ENCODE measurements at places on chromosomes 6 and 20.

DNA sequence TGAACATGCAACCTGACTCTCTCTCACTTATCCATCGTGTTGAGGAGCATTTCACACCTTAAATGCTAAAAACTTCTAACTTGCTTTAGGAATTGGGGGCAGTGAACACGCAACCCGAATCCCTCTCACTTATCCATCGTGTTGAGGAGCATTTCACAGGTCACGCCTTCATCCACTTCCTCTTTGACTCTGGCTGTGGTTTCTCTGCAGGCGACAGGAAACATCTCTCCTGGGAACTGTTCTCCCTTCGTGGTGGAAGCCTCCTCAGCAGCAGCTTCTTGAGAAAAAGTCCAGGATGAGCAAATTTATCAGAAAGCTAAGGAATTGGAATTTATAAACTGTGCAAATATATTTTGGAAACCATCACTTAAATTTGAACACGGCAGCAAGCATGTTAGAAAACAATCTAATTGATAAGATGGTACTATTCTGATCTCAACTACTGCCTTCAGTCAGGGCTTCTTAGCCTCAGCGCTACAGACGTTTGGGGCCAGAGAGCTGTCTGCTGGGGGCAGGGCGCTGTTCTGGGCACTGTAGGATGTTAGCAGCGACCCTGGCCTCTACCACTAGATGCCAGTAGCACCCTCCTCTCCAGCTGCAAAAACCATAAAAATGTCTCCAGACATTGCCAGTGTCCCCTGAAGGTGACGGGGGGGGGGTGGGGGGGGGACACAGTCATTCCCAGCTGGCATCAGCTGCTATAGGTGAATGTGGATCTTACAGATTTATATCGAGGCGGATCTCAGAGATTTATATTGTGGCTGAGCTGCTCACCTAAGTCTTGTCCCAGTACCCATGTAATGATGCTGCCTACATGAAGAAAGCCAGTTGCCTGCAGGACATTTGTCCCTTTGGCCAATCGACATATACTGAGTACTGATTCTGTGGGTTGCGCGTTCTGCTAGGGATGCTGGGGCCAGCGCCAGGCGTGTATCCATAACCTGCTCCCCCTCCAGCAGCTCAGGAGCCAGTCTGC is 26.2 kb downstream of the CTCFL start:
- DNase-seq = peak; percentile 43

DNA sequence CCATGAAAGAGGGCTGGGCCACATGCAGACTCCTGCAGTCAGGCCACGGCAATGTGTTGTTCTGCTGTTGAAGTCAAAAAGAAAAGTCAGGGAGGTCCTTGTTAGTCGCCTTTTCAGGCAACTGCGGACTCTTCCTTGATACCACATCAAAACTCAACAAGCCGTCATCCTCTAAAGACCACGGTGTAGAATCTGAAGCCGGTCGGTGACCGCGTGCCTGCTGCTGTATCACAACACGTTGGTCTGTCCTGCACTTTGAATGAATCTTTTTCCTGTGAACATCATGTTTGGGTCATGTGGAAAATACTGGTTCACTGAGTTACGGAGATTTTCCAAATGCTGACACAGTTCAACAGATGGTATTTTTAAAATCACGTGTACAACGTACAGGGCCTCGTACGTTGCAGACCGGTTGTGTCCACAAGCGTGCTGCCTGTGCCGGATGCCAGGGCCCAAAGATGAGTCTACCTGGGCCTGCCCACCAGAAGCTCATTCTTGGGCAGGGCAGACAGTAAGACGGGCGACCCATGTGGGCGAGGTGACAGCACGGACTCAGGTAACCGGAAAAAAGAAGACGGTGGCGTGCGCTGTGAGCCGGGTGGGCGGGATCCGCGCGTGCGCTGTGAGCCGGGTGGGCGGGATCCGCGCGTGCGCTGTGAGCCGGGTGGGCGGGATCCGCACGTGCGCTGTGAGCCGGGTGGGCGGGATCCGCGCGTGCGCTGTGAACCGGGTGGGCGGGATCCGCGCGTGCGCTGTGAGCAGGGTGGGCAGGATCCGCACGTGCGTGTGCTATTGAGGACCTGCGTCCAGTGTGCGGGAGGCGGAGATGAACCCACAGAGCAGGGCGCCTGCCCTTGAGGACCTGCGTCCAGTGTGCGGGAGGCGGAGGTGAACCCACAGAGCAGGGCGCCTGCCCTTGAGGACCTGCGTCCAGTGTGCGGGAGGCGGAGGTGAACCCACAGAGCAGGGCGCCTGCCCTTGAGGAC is 114.5 kb downstream of the FAM120B start:
- DNase-seq = no peak

DNA sequence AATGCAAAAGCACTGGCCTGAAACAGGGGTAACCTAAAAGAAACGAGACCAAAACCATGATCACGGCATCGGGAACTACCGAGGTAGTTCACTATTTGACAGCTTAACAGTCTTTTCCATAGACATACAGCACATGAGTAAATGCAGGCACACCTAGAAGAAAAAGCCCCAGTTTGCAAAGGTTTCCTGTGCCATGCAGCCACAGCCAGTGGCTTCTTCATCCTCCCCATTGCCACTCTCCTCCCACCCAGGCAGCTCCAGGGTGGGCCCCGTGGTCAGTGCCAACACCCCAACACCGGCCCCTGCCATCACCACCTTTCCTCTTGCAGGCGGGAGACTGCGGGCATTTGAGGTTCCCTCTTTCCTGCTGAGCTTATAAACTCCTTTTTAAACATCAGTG is 115.4 kb downstream of the SLC23A2 start:
- DNase-seq = no peak

GRCh38 chr20:31717478-31718201 is 5.0 kb downstream of the BCL2L1 start:
- no peak for DNase-seq

DNA sequence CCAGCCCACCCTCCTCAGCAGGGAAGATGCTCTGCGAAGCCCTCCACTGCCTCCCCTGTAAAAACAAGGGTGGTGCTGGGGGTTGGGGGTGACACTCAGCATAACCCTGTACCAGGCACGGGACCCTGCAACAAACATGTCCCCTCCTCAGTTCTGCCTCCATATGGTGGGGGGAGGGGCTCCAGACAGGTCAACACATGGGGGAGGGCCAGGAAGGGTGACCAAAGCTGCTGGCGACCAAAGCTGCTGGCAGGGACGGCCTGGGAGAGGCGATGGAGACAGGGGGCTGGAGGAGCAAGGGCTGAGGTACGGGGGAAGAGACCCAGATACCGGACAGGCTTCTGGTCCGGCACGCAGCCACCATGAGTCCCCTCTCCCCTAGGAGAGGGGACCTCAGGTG is 123.2 kb downstream of the TAF4 start:
- DNase-seq = no peak

DNA sequence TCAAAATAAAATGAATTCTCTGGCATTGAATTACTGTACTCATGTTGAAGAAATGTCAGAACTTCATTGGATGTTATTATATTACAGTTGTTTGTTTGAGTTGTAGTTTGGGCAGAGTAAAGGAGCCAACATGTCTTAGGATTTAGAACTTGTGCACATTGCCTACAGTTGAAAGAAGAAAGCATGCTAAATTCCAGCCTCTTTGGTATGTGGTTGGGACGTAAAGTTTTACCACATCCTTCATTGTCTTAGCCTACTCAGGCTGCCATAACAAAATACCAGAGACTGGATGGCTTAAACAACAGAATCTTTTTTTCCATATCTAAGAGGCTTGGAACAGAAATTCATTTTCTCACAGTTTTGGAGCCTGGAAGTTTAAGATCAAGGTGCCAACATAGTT is 42.4 kb downstream of the HFE start:
- no peak for DNase-seq

DNA sequence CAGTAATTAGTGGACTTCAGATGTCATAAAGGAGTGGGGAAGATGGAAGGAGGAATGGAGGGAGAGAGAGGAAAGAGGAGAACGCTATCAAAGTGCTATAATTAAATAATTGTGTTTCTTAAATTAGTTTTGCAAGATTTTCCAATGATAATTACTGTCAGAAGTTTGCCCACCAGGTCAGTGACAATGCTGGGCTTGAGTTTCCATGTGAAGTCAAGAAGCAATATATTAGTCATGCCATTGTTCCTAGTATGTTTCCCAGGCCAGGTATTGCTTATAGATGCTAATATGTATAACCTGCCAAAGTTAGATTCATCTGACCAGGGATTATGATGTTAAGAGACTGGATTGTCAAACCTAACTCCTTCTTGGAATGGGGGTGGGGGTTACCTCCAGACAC is 131.9 kb downstream of the GJA10 start:
- no peak for DNase-seq

- no peak for DNase-seq
These were observed 95.3 kb downstream of the TTLL2 start for GRCh38 chr6:167420177-167420576.

DNA sequence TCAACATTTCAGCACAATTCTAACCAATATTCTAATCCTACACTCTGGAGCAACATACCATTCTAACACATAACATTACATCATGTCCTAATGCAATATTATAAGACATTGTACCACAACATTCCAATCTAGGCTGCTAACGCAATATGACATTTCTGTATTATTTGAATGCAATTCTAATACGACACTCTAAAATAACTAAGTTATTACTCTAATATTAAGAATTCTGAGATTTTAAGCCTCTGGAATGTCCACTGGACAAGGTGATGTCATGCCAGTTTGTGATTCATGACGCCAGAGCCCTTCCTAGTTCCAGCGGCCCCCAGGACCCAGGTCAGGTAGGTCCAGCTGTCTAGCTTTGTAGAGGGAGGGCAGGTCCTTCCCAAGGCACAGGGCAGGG is 69.7 kb upstream of the SIRPA start:
- no peak for DNase-seq

- DNase-seq = no peak
These were observed 29.8 kb downstream of the PLCG1 start for GRCh38 chr20:41167118-41167470.

- no peak for DNase-seq
These were observed 798 bp downstream of the DSP start for GRCh38 chr6:7542065-7542873.

- no peak for DNase-seq
These were observed 43.5 kb upstream of the MYL9 start for GRCh38 chr20:36497856-36498255.

DNA sequence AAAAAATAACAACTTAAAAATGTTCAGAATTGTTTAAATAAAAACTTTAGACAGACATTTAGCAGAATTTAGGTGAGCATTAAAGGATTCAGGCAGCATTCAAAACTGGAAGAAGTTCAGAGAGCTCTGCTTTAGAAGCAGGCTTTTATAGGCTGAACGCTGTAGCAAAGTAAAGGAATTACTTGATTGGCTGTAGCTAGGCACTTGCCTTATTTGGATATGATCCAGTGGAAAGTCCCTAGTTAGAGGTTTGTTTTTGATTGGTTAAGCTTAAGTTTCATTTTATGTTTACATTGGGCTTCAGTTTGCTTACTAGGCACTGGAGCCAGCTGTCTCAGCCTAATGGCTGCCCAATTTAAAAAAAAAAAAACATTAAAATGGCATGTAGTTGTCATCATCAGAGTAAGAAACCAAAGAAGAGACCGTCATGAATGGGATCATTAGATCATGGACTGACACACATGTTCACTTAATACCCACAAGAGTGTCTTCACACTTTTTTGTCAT is 65.1 kb downstream of the CBFA2T2 start:
- peak; percentile 47 for DNase-seq

- no peak for DNase-seq
These were observed 33.5 kb upstream of the MCM3 start for GRCh38 chr6:52317841-52318581.

DNA sequence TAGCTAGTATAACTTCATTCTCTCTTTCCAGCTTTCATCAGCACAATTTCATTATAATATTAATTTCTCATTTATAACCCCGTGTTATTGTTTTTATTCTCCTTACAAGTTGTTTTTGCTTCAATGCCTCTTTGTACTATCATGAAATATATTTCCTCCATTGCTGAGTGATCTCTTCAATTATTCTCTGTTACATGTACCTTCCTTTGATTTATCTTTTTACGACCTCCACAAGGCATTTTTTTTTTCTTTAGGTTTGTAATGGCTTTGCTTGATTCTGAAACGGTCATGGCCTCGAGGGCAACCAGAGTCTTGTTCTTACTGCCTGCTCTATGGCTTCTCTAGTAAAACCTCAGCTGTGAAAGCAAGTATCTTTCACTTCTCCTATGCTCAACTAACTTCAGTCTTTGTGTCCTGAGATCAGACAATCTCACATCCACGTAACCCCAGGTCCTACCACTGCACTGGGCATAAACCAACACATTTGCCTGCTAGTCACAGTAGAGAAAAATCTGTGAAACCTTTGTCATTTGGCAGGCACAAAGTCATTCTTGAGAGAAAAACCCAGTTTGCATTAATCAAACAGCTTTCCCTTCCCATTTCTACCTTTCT is 119.9 kb downstream of the UST start:
- DNase-seq = no peak

DNA sequence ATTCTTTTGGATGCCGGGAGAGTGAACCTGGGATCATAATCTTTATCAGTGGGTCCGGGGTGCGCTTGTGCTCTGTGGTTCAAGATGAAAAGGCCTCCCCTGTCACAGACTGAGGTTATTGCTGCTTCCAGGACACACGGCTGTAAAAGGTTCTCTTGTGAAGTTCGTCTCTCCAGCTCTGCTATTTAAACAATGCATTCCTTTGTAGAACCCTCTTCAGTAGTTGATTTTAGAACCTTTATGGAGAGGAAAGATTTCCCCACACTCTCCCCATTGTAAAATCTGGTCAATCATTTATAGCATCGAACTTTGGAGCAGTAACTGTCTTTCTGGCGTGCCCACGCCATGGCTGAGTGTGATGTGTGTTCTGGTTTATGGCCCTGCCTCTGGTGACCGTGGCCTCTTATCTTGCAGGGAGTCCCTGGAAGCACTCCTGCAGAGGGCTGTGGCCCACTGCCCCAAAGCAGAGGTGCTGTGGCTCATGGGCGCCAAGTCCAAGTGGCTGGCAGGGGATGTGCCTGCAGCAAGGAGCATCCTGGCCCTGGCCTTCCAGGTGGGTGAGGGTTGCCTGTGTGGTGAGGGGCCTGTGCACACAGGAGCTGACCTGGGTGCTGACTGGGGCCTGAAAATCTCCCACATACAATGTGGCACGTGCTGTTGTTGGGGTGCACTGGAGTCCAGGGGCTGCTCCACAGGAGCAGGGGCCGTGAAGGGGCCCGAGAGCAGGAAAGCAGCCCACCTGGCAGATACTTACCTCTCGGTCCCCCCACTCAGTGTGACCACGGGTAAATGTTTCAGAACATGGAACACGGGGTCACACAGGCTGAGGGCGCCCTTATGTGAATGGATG is 11.6 kb upstream of the C20orf204 start:
- DNase-seq = no peak

DNA sequence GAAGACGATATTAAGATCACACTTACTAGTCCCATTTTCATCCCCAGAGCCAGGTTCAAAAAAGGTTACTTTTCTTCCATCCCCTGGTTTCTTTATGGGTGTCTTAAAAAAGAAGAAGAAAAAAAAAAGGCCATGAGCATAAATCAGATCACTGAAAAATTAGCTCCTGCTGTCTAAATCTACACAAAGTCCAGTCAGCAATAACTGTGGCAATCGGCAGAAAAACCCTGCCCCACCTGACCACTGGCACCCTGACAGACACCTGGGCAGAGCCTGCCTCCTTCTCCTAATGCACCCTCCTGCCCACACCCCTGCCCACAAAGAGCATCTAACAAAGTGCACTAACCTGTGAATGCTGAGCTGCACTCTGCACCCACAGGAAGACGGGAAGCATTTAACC is 69.8 kb downstream of the STAU1 start:
- no peak for DNase-seq

- no peak for DNase-seq
These were observed 19.6 kb downstream of the RRBP1 start for GRCh38 chr20:17662333-17663039.
